ENCODE measurements at places on chromosomes 7 and 10.
A peak's percentile ranks its signal among the peaks of the same experiment; 100 is the strongest.

DNA sequence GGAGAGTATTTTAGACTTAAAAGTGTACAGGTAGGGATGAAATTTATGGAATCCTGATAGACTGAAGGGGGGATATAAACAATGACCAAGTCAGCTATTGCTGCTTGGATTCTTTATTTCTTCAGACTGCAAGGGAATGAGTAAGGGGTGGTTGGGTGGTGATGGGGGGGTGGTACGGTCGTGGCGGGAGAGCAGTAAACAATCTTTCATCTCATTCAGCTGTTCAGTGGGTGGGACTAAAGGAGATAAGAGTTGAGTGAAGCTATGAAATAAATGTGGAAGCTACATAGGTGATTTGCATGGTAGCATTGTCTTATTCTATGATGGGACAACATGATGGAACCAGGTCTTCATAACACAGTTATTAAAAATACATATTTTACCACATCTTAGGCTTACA is 1.8 kb downstream of the SEPTIN7 start:
- H3K36me3 ChIP-seq = no peaks in the 10 kb centered on the region
- peaks cover 40% of the 10 kb centered on the region for H3K4me1 ChIP-seq
- peak overlapping the region; percentile 95 for H3K4me3 ChIP-seq

- DNase-seq = no peak
- H3K27ac ChIP-seq = no peak overlapping the region
- H3K4me1 ChIP-seq = no peaks in the 10 kb centered on the region
- H3K4me3 ChIP-seq = no peak overlapping the region
- H3K36me3 ChIP-seq = peaks cover 25% of the 10 kb centered on the region
- no peaks in the 10 kb centered on the region for H3K27me3 ChIP-seq
Observed at GRCh38 chr7:44378744-44379143, 53.4 kb upstream of the CAMK2B start.

- no peak overlapping the region for H3K27ac ChIP-seq
- no peak for DNase-seq
- no peak overlapping the region for H3K4me3 ChIP-seq
- H3K27me3 ChIP-seq = no peaks in the 10 kb centered on the region
Observed at GRCh38 chr7:17380736-17381662, 82.5 kb downstream of the AHR start.

DNA sequence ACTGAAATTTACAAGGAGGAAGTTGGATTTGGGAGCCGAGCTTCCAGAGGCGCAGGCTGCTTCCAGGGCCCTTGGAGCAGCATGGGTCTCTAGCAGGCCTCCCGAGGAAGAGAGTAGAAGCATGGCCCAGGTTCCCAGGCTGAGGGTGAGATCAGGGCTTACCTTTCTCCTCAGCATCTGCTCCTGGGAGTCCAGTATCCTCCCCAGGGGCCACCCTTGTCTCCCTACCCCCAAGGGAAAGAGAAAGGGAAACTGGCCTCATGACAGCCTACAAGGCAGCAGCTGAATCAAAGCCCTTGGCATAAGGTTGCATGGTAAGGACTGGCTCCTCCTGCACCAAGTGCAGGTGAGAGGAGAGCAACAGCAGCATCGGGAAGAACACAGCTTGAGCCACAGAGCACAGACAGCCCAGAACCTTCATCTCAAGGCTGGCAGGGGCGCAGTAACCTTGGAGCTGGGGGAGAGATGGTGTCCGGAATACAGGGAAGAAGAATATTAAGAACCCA is 114.5 kb downstream of the MARCHF5 start:
- H3K4me3 ChIP-seq = no peak overlapping the region
- H3K4me1 ChIP-seq = no peaks in the 10 kb centered on the region
- no peak overlapping the region for H3K27ac ChIP-seq
- no peaks in the 10 kb centered on the region for H3K27me3 ChIP-seq

DNA sequence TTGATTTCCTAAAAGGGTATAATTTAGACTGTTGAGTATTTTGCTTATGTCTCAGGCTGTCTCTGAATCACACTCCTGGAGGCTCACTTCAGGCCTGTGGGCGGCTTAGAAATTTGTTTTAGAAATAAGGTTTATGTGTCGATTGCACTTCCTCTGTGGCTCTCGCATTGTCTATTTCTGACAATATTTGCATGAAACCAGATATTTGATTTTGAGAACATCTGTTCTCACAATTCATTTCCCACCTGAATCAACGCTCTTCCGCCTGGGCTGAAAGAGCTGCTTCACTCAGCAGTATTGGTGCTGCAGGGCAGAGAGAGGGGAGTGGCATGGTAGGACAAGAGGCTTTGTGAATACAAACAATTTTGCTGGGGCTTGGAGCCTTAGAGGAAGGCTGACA is 262.0 kb downstream of the ADRA2A start:
- H3K27me3 ChIP-seq = no peaks in the 10 kb centered on the region
- H3K36me3 ChIP-seq = no peaks in the 10 kb centered on the region
- H3K4me3 ChIP-seq = no peak overlapping the region
- H3K27ac ChIP-seq = no peak overlapping the region

- H3K4me3 ChIP-seq = no peak overlapping the region
- H3K36me3 ChIP-seq = no peaks in the 10 kb centered on the region
- H3K27me3 ChIP-seq = no peaks in the 10 kb centered on the region
- DNase-seq = no peak
- no peak overlapping the region for H3K27ac ChIP-seq
Observed at GRCh38 chr10:27445070-27445469, 59.0 kb upstream of the RAB18 start.

DNA sequence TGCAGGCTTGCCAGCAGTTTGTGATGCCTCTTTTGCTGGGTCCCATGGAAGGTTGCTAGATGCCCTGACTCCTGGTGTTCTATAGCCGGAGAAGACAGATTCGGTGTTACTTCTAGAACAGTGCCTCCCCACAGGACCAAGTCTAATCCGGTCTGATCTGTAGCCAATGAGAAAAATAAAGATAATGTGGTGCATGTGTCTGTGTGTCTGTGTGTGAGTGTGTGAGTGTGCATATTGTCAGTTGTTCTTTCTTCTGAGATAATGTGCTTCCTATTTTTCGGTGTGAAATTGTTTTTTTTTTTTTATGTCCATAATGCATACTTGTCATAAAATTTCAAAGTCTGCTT is 29.7 kb upstream of the ZNRF2 start:
- no peak for DNase-seq
- H3K4me1 ChIP-seq = peaks cover 9% of the 10 kb centered on the region
- no peaks in the 10 kb centered on the region for H3K27me3 ChIP-seq
- H3K4me3 ChIP-seq = no peak overlapping the region
- no peak overlapping the region for H3K27ac ChIP-seq

GRCh38 chr10:26044141-26044749 is 110.2 kb downstream of the MYO3A start:
- peaks cover 18% of the 10 kb centered on the region for H3K4me1 ChIP-seq
- no peaks in the 10 kb centered on the region for H3K36me3 ChIP-seq
- H3K27ac ChIP-seq = no peak overlapping the region
- DNase-seq = no peak
- H3K27me3 ChIP-seq = no peaks in the 10 kb centered on the region

DNA sequence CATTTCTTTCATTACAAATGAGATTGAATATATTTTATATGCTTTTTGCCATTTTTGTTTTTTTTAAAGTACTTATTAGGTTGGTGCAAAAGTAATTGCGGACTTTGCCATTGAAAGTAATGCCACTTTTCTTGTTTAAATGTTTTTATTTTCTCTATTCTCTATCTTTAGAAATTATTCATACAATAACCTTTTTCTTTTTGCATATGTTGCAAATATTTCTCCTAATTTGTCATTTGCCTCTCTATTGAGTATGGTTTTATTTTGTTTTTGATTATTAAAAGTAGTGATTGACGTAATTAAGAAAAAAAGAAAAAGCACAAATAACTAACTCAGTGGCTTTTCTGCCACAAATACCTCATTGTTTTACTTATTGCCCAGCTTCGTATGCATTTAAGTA is 172.4 kb downstream of the NPSR1 start:
- H3K27me3 ChIP-seq = no peaks in the 10 kb centered on the region
- H3K4me1 ChIP-seq = no peaks in the 10 kb centered on the region
- H3K27ac ChIP-seq = no peak overlapping the region
- no peaks in the 10 kb centered on the region for H3K36me3 ChIP-seq
- H3K4me3 ChIP-seq = no peak overlapping the region
- DNase-seq = no peak

GRCh38 chr7:114086914-114087652 is 168.3 kb upstream of the PPP1R3A start:
- peak overlapping the region; percentile 75 for H3K4me3 ChIP-seq
- peaks cover 38% of the 10 kb centered on the region for H3K27me3 ChIP-seq
- H3K36me3 ChIP-seq = no peaks in the 10 kb centered on the region
- peak overlapping the region; percentile 90 for H3K27ac ChIP-seq
- peaks cover 52% of the 10 kb centered on the region for H3K4me1 ChIP-seq

- H3K4me1 ChIP-seq = no peaks in the 10 kb centered on the region
- DNase-seq = no peak
- no peaks in the 10 kb centered on the region for H3K27me3 ChIP-seq
- no peak overlapping the region for H3K27ac ChIP-seq
- no peaks in the 10 kb centered on the region for H3K36me3 ChIP-seq
Observed at GRCh38 chr10:71502851-71503250, 106.1 kb downstream of the CDH23 start.

- H3K4me3 ChIP-seq = no peak overlapping the region
- H3K4me1 ChIP-seq = peaks cover 10% of the 10 kb centered on the region
- no peaks in the 10 kb centered on the region for H3K36me3 ChIP-seq
- no peak for DNase-seq
Observed at GRCh38 chr10:27391325-27391724, 112.8 kb upstream of the RAB18 start.

DNA sequence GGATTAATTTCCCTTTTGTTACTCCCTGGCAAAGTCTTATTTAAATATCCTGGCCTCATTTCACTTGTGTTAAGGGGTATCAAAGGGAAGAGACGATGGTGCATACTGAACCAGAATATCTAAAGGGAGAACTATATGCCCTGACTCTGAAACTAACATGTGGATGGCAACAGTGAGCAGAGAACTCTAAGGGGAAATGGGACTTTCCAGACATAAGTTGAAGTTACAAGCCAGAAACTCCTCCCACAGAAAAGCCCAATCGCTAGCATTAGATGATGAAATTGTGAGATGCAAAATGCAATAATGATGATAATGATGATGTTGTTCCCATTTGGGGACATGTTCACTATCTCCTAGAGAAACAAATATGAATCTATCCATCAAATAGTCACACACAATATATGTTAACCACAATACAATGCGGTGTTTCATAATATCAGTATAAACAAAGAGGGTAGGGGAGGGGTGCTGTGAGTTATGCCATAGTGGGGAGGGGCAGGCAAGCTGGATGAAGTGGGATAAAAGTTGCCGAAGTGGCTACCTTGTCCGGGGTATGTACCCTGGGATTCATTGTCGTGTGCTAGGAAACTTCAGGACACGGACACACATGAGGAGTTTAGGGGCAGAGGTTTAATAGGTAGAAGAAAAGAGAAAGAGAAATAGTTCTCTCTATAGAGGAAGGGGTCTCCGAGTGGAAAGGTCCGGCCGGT is 37.1 kb downstream of the TMEM229A start:
- no peaks in the 10 kb centered on the region for H3K4me1 ChIP-seq
- H3K4me3 ChIP-seq = no peak overlapping the region
- DNase-seq = no peak
- no peak overlapping the region for H3K27ac ChIP-seq

DNA sequence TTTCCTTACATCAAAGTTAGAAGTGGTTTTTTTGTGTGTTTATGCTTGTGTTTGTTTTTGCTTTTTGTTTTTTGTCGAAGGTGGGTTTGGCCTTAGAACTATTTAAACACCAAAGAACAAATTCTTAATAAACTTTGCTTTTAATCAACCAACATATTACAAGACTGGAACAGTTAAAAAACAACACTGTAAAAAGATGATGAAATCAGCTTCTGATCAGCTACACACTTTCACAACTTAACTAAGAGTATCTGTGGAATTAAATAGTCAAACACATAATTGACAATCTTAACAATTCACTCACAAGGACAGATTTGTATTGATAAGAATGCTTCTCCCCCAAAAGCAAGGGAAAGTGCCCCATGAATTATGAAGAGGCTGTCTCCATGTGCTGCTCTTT is 58.8 kb downstream of the MRPL32 start:
- DNase-seq = no peak
- H3K4me1 ChIP-seq = no peaks in the 10 kb centered on the region
- peaks cover 5% of the 10 kb centered on the region for H3K27me3 ChIP-seq
- H3K27ac ChIP-seq = no peak overlapping the region
- H3K4me3 ChIP-seq = no peak overlapping the region

GRCh38 chr7:1532456-1533254 is 2.2 kb downstream of the MAFK start:
- peak overlapping the region; percentile 98 for H3K27ac ChIP-seq
- H3K27me3 ChIP-seq = no peaks in the 10 kb centered on the region
- peak; percentile 91 for DNase-seq

DNA sequence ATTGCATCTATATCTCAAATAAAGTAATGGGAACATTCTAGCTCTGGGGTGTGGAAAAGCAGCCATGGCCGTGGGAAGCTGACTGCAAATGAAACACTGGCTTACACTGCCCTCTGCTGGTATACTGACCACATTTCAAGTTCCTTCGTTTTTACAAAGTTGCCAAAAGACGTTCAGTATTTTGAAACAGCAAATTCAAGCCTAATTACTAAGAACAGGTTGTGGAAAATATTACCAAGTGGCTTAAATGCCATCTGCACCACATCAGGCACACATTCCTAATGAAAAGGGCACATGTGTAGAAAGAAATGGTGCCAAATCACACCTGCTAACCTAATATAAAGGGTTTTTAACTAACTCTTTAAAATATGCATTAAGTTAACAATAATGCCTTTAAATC is 83.9 kb downstream of the JAZF1 start:
- H3K36me3 ChIP-seq = no peaks in the 10 kb centered on the region
- H3K4me3 ChIP-seq = no peak overlapping the region
- peaks cover 8% of the 10 kb centered on the region for H3K4me1 ChIP-seq
- DNase-seq = no peak

GRCh38 chr7:4692055-4692454 is 10.0 kb downstream of the FOXK1 start:
- no peak for DNase-seq
- no peaks in the 10 kb centered on the region for H3K27me3 ChIP-seq
- peaks cover 51% of the 10 kb centered on the region for H3K4me1 ChIP-seq

- peak; percentile 81 for DNase-seq
- H3K4me3 ChIP-seq = peak overlapping the region; percentile 71
- H3K27ac ChIP-seq = peak overlapping the region; percentile 79
- H3K27me3 ChIP-seq = peaks cover under 1% of the 10 kb centered on the region
- no peaks in the 10 kb centered on the region for H3K36me3 ChIP-seq
Observed at GRCh38 chr10:110568055-110568735, 700 bp downstream of the SMC3 start.

- H3K27ac ChIP-seq = no peak overlapping the region
- no peaks in the 10 kb centered on the region for H3K36me3 ChIP-seq
- no peaks in the 10 kb centered on the region for H3K27me3 ChIP-seq
- H3K4me1 ChIP-seq = peaks cover 46% of the 10 kb centered on the region
Observed at GRCh38 chr7:151056666-151057505, 811 bp downstream of the CDK5 start.

Data from suprapubic skin (tissue), 4 donors.